ENCODE measurements at places on chromosomes 3 and 15.
A peak's percentile ranks its signal among the peaks of the same experiment; 100 is the strongest.

- H3K4me1 ChIP-seq = peaks cover 57% of the 10 kb centered on the region
- no peaks in the 10 kb centered on the region for H3K27me3 ChIP-seq
- H3K27ac ChIP-seq = peak overlapping the region; percentile 76
- DNase-seq = no peak
- no peak overlapping the region for H3K4me3 ChIP-seq
- H3K36me3 ChIP-seq = no peaks in the 10 kb centered on the region
Measured at GRCh38 chr15:67944010-67944641, 104.3 kb upstream of the RNU6-1 start.

DNA sequence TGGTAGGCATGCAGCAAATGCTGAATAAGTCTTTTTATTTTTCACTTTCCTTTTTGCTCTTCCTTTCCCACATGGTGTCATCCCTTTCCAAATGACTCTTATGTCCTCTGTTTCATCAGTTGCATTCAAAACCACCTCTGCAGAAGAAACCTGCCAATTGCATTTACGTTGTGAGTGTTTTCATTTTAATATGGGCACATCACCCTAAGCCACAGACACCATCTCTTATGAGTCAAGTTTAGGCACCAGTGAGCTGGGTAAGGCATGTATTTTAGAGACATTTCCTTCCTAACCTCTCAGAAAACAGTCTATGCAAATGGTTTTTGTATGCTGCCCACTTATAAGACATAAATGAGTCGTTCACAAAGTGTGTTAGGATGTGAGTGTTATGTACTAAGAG lies 223.3 kb upstream of the ADAMTS9 start:
- no peak overlapping the region for H3K4me3 ChIP-seq
- no peaks in the 10 kb centered on the region for H3K27me3 ChIP-seq
- no peak overlapping the region for H3K27ac ChIP-seq
- H3K36me3 ChIP-seq = peaks cover 3% of the 10 kb centered on the region

DNA sequence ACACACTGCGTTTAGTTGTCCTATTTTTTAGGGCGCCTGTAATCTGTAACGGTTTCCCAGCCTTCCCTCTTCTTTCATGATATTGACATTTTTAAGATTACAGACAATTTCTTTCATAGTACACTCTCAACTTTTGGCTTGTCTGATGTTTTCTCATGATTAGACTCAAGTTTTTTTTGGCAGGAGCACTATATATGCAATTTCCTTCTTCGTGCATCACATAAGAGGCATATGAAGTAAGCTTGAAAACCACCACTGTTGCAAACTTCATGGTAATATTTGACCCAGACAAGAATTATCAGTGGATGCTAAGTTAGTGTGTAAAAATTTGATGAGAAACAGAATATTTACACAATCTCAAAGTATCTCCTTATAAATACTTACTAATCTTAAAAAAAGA lies 119.2 kb upstream of the CMC1 start:
- no peak overlapping the region for H3K27ac ChIP-seq
- no peak overlapping the region for H3K4me3 ChIP-seq
- H3K4me1 ChIP-seq = no peaks in the 10 kb centered on the region

DNA sequence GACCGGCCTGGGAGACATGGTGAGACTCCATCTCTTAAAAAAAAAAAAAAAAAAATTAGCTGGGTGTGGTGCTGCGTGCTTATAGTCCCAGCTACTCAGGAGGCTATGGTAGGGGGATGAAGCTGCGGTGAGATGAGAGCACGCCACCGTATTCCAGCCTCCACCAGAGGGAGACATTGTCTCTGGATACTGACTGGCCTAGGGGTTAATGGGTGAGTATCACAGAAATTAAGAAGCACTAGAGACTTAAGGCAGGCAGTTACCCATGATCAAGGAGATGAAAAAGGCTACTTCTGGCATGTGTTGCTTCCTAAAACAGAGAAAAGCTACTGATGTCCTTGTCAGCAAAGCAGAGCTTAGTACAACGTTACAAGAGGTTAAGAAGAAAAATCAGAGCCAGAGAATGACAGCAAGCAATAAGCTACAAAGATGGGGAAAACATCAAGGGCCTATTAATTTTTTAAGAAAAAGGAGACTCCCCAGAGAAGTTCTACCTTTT lies 8.6 kb downstream of the TFRC start:
- peak; percentile 30 for DNase-seq
- H3K4me1 ChIP-seq = no peaks in the 10 kb centered on the region
- no peak overlapping the region for H3K27ac ChIP-seq
- peaks cover 33% of the 10 kb centered on the region for H3K36me3 ChIP-seq
- H3K4me3 ChIP-seq = no peak overlapping the region
